ENCODE measurements at places on chromosomes 12 and 14. TPM values are rescaled to one million over a fixed set of nuclear protein-coding genes. Genes with fewer than 3 reads are reported as not detected.
A peak's percentile ranks its signal among the peaks of the same experiment; 100 is the strongest.

BDKRB2 gene
- total RNA-seq: not detected

LALBA gene
- total RNA-seq: not detected

DNA sequence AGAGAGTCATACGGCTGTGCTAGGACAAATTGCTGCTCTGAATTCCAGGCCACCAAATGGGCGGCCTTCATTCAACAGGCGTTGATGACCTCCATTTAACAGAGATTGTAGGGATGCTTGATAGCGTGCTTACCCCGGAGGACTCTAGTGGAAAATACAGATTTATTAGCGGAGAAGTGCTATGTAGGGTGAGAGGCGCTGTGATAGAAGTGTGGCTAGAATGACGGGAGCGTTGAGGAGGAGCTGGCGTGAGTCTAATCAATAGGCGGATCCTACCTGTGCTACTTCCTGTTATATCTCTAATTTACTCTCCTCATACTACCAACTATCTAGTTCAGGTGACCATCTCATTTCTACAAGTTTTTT lies 668 bp downstream of the MRPS35 start:
- DNase-seq: peak; percentile 21

GRCh38 chr14:50924843-50925242 lies 19.4 kb downstream of the PYGL start:
- no peak for DNase-seq

LRRC43 gene
- 0.29 TPM for total RNA-seq

DNA sequence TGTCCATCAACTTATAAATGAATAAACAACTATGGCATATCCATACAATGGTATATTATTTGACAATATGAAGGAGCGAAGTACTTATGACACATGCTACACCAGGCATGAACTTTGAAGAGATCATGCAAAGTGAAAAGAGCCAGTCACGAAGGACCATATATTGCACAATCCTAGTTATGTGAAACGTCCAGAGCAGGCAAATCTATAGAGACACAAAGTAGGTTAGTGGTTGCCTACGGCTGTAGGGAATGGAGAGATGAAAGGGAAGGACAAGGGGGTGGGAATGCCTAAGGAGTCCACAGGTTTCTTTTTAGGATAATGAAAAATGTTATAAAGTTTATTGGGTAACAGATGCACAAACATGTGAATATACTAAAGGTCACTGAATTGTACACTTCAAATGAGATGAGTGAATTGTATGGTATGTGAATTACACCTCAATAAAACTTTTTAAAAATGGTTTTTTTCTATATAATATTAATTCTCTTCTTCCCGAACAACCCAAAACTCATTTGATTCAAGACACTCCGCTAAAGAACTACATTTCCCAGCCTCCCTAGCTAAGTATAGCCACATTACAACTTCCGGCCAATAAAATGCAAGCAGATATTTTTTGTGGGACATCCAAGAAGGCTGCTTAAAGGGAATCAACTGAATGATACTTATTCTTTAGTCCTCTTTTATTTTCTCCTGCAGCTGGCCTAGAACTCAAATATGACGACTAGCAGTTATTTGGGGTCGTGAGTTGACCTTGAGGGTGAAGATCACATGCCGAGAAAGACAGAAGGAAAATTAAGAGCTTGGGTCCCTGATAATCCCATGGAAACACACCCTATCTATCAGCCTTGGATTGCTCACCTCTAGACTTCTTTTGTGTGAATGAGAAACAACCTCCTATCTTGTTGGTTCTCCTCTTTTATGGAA lies 187.2 kb downstream of the TTC8 start:
- no peak for DNase-seq

DNA sequence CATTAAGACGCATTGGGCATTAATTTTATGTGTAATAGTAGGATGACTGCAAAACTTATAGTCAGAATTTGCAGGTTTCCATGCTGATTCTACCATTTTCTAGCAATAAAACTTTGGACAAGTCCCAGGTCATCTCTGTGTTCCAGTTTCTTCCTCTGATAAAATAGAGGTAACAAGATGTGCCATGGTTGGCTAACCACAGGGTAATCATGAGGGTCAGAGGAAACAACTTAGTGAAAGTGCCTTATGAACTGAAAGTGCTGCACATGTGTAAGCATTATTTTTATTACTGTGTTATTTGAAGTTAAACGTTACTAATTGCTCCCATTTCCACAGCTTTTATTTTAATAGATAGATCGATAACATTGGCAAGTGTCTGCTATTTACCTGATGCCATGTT lies 21.1 kb downstream of the SMCO2 start:
- no peak for DNase-seq

DNA sequence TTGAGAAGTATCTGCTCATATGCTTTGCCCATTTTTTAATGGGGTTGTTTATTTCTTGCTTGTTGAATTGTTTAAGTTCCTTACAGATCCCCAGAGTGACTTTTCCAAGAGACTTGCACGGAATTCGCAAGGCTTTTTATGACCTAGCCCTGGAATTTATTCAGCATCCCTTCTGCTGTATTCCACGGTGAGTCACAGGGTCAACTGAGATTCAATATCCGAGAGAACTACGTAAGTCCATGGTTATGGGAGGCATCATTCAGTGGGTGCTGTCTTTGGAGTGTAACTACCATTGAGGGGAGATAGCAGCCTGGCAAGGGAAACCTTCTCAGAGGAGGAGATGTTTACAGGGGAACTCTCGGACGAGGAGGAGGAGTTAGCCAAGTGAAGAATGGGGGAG lies 20.9 kb upstream of the GPRC5A start:
- no peak for DNase-seq

RD3L gene
- total RNA-seq: not detected

GRCh38 chr12:57535764-57536596 lies 11.0 kb downstream of the DCTN2 start:
- DNase-seq: no peak

GRCh38 chr12:80212938-80213645 lies 113.8 kb downstream of the OTOGL start:
- no peak for DNase-seq

- no peak for DNase-seq
These were observed 71.3 kb upstream of the GNG2 start for GRCh38 chr14:51789114-51789513.

- no peak for DNase-seq
These were observed 61.5 kb downstream of the KCNMB4 start for GRCh38 chr12:70427611-70428010.

DNA sequence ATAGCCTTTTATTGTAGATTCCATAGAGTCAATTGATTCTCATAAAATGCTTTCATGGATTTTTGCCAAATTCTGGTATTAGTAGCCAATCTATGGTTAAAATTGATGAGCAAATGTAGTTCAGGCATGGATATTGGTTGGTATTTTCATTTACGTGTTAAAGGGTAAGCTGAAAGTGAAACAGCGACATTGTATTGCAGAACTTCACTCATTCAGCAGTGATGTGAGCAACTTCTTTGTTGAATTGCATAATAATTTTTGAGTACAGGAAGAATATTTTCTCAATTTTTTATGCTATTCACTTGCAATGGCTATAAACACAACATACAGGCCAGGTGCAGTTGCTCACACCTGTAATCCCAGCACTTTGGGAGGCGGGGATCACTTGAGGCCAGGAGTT lies 24.2 kb upstream of the FAM222A start:
- DNase-seq: no peak

OTX2 gene
- not detected for total RNA-seq

- no peak for DNase-seq
These were observed 751 bp downstream of the P3H3 start for GRCh38 chr12:6828781-6829535.

DNA sequence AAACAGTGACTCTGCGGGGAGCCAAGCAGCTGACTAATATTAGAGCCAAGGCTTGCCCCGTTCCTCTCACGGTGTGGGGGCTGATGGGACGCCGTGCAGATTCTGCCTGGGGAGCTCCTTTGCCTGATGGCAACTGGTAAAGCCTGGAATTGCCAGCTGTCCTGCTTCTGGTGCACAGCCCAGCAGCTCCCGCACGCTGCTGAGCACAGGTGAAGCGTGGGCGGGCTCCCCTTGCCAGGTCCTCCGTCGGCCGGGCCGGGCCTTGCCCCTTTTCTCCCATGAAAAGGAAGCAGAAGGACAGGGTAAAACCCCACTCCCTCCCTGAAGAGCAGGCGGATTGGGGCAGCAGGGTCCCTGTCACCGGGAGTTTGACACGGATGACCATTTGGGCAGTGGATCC lies 79.0 kb downstream of the WDR20 start:
- DNase-seq: no peak
